ENCODE measurements at places on chromosomes 3 and 15.

- DNase-seq, result no peak
Measured at GRCh38 chr15:91535856-91536500, 317.5 kb upstream of the SLCO3A1 start.

GRCh38 chr15:100764778-100765466 is 114.7 kb upstream of the ALDH1A3 start:
- no peak for DNase-seq

GRCh38 chr3:114205541-114205940 is 26.7 kb upstream of the DRD3 start:
- no peak for DNase-seq

DNA sequence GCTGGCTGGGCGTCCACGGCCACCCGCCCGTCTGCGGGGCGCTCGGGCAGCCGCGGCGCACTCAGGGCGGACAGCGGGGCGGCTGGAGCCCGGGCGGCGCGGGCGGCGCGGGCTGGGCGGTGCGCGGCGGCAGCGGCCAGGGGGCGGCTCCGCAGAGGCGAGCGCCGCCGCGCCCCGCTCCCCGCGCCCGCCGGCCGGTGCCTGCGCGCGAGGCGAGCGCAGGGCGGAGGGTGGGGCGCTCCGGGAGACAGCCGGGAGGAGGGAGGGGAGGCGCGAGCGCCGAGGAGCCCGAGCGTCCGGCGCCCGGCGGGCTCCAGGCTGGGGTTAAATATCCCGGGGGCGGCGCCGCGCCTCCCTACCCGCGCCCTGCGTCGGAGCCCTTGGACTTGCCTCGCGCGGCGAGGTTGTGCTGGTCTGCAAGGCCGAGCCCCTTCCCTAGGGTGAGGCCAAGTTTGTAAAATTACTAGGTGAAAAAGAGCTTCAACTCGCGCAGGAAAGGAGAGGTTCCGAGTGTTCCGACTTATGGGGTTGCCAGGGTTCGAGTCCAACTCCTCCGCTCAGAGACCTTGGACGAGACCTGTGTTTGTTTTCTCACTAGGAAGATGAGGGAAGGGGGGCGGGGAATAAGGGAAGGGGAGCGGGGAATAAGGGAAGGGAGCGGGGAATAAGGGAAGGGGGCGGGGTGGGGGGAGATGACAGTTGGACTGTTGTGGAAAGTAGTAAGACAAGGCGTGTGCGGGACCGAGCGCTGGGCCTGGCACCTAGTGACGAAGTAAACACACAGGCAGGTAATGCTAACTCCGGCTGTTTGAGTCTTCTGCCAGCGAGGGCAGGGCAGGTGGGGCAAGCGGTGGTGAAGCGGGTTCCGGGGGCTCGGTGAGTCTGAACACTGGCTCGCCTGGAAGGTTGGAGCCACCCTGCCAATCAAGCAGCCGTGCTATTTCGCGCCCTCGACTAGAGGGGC is at the start of gene TNFAIP8L3:
TNFAIP8L3 (minus strand) TSS at position 301 of the 964 bp plus-strand sequence. CDS start 311 bp downstream, outside the sequence.
- DNase-seq, result no peak

GRCh38 chr15:40279437-40280141 is 3.3 kb downstream of the ANKRD63 start:
- DNase-seq, result peak; percentile 46

GRCh38 chr3:114831861-114832260 is 315.2 kb downstream of the ZBTB20 start:
- DNase-seq, result no peak

GRCh38 chr3:40847551-40847992 is 322.8 kb downstream of the ZNF621 start:
- no peak for DNase-seq

- DNase-seq, result no peak
Measured at GRCh38 chr15:92631721-92632120, 23.9 kb downstream of the FAM174B start.

GRCh38 chr3:128987302-128988100 is 6.4 kb downstream of the CFAP92 start:
- DNase-seq, result no peak

DNA sequence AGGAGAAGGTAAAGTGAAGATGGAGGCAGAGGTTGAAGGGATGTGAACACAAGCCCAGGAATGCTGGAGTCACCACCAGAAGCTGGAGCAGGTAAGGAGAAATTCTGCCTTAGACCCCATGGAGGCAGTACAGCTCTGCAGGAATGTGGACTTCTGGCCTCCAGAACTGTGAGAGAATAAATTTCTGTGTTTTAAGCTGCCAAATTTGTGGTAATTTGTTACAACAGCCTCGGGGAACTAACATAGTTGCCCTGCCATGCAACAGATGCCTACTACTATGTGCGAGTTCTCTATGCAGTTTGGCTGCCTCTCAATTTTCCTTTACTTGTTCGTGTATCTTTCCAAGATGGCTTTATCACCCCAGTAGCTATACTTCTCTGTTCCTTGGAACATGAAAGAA is 394.1 kb downstream of the TUSC7 start:
- DNase-seq, result no peak

DNA sequence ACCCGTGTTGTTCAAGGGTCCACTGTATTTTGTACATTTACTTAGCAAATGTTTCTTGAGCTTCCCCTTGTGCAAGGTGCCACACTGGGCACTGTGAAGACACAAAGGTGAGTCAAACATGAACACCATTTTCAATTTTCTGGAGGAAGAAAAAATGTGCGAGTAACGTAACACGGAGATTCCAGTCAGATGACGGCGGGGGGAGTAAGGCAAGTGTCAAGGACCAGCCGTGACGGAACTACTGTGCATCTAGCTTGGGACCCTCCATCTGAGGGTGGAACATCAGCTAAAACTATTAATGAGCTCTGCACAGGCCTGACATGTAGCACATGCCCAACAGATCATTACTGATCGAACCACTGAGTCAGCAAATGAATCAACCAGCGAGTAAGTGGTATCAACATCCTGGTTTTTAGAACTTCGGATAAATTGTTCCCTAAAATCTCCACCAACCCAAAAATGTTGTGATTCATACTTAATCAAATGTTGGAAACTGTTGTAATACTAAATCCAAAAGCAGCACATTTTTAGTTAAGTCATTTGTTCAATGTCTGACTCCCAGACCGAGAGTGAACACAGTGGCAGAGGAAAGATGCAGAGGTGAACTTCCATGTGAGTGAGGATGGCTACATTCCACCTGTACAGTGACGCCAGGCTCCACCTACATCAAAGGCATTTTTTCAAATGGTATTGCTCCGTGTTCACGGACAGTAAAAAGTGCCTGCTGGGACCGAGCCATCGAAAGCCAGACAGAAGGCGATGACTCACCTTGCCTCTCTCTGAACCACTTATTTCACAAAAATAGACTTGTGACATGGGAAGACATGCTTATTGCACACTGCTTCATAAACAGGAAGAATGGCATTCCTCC is 172.2 kb downstream of the ATP10A start:
- DNase-seq, result no peak

DNA sequence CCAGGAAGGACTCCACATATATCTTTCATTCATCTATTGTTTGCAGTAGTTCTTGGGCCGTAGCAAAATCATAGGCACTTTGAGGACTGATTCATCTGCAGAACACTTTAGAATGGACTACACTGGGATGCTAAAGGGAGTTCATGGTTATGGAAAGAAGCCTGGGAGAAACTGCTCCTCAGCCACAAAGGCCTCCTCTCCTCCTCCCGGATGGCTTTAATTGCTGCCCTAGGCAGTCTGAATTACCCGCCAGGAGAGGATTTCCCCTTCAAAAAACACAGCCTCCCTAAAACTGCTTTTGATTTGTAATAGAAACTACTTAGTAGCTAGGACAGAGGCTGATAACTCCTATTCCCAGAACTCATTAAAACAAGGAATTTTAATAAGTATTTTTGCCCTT is 4.6 kb downstream of the TMEM266 start:
- no peak for DNase-seq

DNA sequence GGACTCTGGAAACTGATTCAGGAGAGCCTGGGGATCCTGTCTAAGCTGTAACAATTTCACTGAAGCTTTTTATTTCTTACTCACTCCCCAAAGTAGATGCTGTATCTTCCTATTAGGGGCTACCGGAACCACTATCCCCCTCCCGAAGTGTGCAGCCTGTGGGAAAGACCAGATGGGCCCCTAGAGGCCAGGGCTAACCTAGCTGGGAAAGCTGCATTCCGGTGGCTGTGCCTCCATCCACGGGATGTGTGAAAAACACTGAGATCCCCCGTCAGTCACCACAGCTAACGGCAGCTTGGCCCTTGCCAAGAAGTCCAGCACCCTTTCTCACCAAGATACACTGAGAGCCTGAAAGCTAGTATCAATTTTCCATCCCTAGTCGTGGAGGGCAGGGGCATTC is 3.1 kb downstream of the SSUH2 start:
- DNase-seq, result no peak

GRCh38 chr3:175200391-175201095 is 341.4 kb downstream of the NAALADL2 start:
- no peak for DNase-seq

DNA sequence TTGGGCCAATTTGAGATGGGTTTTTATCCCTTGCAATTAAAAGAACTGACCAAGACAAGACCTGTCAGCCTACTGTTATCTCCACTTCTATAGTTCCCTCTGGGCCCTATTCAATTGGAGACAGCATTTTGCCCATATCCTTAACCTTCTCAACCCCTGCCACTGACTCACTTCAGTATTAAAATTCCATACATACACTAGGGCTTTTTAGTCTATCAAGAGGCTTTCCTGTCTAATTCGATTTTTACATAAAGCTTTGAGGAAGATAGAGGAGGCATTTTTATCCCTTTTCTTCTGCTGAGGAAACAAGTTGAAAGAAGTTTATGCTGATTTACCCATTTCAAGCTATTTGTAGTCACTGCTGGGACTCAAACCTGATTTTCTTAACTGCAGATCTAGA is 51.1 kb downstream of the GTF2E1 start:
- DNase-seq, result no peak

GRCh38 chr3:131485119-131485518 is 17.7 kb downstream of the MRPL3 start:
- no peak for DNase-seq

GRCh38 chr15:78624651-78625590 is 4.1 kb upstream of the CHRNA3 start:
- no peak for DNase-seq

DNA sequence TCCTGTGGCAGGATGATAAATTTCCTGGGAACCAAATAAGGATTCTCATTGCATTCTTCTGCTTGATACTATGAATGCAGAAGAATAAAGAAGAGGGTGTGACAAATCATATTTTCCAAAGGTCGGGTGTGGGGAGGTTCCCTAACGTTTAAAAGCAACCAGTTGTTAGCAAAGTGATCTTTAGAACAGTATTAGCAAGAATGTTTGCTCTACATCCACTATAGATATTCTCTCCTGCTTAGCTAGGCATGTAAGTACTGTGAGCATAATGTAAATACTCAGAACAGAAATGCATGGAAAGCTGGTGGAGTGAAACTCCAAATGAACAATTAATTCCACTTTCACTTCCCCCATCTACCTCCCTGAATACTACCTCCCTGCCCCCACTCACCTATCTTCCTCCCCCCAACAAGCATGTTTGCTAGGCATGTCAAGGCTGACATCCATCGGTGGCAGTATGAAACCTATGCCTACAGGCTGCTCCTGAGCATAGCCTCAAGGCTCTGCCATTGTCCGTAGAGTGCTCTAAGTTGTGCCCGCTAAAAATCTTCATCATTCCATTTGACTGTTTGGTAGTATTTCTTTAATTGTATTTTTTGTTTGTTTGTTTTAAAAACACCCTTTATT is 329.7 kb downstream of the TIGIT start:
- peak; percentile 8 for DNase-seq

DNA sequence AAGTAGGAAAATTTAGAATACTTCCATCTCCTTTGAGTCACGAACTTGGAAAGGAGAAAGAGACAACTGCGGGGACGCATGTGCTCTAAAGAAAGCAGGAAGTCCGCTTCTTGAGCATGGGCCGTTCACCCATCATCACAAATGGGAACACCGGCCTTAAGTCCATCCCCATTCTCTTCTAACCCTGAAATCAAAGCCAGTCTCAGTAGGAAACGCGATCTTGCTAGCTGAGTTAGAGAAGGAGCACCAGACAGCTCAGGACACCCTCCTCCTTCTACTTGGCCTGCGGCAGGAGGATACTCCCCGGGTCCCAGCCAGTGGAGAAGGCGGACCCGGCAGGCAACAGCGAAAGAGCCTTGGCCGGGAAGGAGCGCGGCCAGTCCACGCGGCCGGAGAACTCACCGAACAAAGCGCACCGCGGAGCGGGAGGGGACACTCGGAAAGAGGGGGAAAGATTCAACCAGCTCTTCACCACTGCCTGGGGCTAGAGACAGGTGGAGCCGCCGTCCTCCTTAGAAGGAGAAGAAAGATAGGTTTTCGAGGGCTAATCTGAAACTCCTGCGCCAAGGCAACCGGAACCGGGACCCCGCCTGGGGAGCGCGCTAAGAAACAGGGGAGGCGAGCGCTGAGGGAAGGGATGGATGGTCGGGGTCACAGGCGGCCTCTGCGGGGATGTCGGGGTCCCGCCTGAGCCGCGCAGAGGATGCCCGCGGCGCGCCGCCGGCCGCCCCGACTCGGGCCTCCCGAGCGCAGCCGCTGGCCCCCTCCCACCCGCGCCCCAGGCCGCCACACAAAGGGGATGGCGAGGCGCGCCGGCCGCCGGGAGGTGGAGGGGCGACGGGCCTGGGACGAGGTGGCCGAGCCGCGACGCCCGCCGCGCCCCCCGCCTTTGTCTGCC is 818 bp downstream of the SLC4A7 start:
- peak; percentile 38 for DNase-seq

DNA sequence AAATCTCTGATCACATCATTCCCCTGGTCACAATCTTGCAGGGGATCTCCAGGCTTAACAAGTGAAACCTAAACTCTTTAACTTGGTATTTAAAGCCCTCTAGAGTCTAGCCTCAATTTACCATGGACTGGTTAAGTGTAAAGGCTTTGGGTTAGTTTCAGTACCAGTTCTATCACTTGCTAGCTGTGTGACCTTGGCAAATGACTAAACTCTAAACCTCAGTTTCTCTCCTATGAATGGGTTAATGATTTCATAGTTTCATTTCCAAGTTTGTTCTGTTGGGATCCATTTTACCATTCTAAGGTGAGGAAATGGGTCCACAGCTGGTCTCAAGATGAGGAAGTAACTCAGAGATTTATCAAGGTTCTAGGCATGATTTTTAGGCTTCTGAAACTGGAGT is 38.8 kb upstream of the TIMP4 start:
- DNase-seq, result no peak

- DNase-seq, result no peak
Measured at GRCh38 chr15:42102646-42103235, 8.4 kb upstream of the PLA2G4D start.

- DNase-seq, result no peak
Measured at GRCh38 chr3:63473641-63474166, 178.8 kb upstream of the SNTN start.

DNA sequence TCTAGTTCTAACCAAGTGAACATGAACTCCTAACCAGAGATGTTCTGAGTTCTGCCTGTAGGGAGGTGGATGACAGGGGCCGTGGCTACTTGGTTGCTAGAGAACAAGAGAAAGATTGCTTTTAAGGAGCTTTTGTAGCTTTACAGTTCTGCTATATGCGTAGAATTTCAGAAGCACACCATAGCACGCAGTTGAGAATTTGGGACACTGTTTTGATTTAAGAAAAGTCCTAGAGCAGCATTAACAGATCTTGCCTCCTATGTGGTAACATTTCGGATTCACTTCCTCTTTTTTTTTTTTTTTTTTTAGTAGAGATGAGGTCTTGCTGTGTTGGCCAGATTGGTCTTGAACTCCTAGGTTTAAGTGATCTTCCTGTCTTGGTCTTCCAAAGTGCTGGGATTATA is 181.7 kb downstream of the TCF12 start:
- no peak for DNase-seq
